NCI-H1105 treated with DMSO at 0.1 percent for 48 hours (cell line): ENCODE measurements at places on chromosomes 1 and 21.

- no peak for DNase-seq
Measured at GRCh38 chr1:55245781-55246180, 30.6 kb upstream of the USP24 start.

- no peak for DNase-seq
Measured at GRCh38 chr1:93692026-93692425, 10.4 kb upstream of the BCAR3 start.

GRCh38 chr1:119012383-119012782 is 24.2 kb upstream of the TBX15 start:
- no peak for DNase-seq

GRCh38 chr1:3928586-3928985 is 28.5 kb upstream of the C1orf174 start:
- DNase-seq, result no peak

- DNase-seq, result no peak
Measured at GRCh38 chr1:87151500-87152421, 176.9 kb upstream of the LMO4 start.

- peak; percentile 3 for DNase-seq
Measured at GRCh38 chr1:247487057-247487456, 29.2 kb upstream of the OR2B11 start.

DNA sequence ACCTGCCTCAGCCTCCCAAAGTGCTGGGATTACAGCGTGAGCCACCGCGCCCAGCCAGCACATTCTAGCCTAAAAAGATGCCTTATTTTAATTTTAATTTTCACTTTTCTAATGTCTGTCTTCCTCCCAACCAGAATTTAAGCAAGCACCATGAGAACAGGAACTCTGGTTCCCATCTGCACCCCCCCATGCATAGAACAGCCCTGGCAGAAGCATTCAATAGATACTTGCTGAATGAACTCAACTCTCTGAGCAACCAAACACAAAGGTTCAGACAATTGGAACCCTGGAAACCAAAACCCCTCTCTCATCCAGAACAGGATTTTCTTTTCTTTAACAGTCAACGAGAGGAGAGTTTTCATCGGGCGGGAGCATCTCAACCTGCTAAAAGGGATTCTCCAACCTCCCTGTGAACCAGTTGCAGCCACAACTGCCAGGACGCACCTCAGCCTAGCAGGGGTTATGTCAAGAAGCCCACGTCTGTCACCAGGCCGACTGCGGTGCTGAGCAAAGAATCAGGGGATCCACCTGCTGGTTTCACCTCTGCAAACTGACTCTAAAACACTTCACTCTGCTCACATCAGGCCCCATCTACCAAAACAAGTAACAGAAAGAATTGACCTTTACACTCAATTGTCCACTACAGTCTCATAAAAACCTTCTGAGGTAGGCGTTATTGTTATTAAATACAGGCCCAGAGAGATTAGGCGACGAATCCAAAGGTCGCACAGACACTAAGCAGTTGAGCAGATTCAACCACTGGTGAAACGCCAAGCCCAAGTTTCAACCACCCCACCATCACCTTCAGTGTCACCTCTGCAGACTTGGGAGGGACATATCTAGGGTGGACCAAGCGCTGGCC is 1.7 kb downstream of the KIAA2013 start:
- DNase-seq, result no peak

DNA sequence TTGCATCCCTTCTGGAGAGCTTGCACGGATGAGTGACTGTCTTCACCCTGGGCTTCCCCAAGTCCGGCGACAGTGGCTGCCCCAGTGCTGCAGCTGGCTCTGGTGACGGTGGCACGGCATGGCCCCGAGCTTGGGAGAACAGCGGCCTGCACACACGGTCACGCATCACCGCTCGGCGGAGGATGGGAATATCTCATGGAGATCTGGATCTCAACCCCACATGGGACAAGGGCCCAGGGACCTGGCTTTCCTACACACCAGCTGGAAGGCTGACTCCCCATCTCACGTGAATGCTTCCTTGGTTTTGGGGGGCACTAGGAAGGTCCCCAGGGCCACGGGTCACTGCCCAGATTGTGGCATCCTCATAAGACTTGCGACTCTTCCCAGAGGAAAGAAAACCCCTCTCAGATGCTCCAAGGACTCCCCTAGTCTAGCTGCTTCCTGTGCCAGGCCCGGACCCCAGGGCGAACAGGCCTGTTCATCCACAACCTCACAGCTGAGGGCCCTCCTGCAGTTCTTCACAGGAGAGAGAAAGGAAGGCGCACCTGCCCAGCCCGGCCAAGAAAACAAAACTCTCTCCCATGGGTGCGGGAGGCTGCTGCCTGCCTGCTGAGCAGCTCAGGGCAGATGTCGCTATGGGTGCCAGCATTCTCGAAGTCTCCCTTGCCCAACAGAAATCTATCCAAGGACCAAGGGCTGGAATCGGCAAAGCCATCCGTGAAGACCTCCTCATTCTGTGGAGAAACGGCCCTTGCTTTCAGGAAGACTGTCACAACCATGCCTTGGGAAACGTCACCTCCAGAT is 9.9 kb downstream of the CFAP410 start:
- no peak for DNase-seq

DNA sequence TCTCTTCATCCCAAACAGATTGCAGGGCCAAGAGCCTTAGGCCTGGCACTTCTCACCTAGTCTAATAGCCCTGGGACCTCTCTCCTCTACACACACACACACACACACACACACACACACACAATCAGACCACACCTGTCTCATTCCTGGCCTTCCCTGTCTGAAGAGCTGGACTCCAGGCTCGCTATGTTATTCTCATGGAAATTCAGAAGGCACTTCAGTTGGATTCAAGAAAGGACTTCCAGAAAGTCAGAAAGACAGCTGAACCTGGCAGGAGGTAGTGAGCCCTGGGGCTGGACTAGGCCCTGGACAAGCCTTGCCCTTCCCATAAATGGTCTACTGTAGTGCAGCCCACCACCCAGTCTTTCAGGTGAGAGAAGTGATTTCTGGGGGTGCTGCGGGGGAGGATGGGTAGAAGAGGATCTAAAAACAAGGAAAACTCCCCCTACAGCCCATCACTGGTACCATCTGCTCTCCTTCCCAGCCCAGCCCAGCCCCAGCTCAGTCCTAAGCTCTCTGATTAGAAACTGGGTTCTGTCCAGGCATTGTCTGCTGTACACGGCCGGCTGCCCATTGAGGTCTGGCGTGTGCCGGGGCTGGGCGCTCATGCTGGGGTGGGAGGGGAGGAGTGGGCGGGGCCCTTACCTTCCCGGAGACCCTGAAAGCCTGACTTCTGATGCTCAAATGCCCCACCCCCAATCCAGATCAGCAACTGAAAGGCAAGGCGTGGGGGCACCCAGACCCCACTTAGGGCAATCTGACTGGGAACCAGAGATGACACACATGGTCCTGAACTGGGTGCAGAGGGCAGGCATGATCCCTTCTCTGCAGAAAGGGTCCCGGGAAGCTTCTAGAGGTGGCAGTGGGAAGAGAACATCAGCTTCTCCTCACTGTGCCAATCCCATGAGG is 2.5 kb downstream of the KIF21B start:
- DNase-seq, result no peak

- DNase-seq, result no peak
Measured at GRCh38 chr1:7460807-7461206, 310.3 kb upstream of the VAMP3 start.

DNA sequence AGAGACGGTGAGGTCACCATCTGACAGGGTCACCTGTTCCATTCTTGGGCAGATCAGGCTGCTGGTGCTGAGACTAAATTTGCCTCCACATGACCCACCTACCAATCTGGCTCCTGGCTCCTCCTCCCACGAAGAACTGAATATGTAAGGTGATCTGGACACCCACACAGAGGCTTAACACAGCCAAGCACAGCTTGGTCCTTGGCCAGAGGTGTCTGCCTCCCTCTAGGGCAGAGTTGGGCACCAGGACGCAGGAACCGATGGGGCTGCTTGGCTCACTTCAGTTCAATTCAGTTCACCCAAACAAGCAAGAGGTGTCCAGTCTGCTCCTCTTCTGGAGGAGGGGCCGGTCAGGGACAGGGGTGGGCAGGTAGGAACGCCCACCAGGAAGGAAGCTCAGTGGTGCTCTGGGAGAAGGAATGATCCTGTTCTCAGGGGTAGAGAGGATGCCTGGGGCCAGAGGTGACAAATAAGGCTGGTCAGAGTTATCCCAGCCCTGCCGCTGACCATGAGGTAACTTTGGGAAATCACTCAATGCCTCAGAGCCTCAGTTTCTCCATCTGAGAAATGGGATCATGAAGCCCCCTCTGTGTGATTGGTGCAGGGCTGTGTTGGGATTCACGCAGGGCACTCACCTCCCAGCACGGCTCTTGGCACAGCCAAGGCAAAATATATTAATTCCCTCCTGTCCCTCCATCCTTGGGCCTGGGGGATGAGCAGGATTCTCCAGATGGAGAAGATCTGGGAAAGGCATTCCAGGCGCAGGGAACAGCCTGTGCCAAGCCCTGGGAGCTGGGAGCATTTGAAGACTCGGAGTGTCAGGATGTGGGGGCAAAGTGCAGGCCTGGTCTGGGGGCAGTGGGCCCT is 284.5 kb downstream of the PTPRU start:
- DNase-seq, result no peak

DNA sequence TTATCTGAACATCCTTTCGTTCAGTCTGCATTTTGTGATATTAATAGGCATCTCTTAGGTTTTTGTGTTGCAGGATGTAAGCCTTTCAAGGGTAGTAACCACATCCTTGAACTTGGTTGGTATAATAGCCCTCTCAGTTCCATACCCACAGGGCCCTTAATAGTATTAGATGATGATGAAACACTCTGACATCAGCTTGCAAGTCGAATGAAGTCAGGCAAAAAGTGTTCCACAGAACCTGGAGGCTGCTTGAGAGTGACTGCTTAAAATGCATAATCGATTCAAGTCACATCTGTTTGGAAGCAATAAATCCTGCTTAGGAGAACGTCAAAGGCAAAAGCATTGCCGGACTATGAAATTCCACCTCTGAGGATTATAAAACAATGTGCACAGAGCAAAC is 415.6 kb upstream of the KAZN start:
- no peak for DNase-seq

DNA sequence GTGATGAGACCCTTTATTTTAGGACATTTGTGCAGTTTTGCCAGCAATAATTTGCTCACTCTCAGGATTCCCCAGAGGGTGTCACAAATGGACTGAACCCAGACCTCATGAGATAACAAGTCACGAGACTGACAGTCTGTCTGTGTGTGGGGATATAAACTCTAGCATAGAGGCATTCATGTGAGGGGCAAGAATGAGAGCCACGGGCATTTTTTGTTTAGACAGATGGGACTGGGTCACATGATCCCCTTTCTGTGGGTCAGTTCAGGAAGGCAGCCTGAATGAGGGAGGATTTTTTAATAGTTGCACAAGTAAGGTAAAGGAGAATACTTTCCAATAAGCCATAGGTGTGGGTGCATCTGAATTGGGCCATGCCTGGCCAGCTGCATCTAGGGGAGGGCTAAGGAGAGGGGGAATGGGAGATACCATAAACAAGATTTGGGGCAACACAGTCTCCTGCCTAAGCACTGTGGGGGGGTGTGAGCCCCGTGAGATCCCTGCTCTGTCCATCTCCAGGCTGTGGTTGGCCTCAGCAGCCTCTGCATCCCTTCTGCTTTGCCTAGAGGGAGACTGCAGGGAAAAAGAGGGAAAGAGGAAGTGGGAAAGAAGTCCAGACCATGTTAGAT is 66.6 kb downstream of the NAV1 start:
- DNase-seq, result no peak

GRCh38 chr1:198619375-198620140 is 19.3 kb upstream of the PTPRC start:
- no peak for DNase-seq

DNA sequence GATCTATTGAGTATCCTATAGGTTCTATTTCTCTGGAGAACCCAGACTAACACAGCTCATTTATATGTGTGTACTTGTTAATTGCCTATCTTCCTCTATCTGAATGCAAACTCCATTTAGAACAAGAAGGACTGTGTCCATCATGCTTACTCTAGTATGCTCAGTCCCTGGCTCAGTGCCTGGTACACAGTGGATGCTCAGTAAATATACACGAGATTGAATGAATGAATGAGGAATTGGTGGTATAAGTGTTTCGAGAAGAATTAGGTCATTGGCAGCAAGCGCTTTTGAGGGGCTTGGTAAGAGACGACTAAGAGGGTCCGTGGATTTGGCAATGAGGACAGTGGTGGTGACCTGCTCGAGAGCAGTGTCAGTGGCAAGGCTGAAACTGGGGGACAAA is 112.5 kb downstream of the CSMD2 start:
- DNase-seq, result no peak

DNA sequence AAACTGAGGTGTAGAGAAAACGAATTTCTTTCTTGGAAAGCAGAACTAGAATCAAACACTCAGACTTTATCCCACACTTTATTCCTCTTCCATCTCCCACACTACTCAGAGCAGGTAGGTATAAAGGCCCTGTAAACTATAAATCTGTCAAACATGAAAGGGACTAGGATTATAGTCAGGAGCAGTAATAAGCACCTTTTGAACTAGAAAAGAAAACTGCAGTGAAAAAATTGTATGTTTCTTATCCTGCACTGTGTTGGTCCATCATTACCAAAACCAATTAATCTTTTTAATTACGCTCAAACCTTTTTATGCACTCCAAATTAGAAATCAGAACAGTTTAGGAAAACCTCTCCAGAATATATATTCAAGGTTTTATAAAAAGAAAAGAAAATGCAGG is 47.6 kb downstream of the LPAR3 start:
- DNase-seq, result no peak

GRCh38 chr1:68065766-68066165 is 15.3 kb upstream of the DIRAS3 start:
- DNase-seq, result no peak

- DNase-seq, result no peak
Measured at GRCh38 chr1:238916828-238917227, 469.5 kb upstream of the CHRM3 start.

GRCh38 chr1:118395430-118395991 is 210.5 kb upstream of the SPAG17 start:
- DNase-seq, result no peak

DNA sequence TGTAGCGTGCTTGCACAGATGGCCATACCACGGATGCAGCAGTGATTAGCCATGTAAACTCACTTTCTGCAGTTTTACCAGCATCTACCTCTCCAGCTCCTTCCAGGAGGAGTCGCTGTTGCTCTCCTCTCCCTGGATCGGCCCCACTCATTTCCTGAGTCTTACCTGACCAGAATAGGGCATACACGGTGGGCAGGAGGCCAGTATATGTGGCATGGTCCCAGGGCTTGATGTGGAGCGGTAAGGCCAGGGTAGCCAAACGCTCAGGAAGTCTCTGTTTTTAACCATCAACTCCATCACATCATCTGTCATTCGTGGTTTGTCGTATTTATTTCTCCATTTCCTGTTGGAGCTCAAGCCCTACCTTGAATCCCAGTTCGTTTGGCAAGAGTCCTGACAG is 163.4 kb upstream of the USP24 start:
- no peak for DNase-seq

GRCh38 chr1:231681006-231681405 is 54.4 kb downstream of the DISC1 start:
- DNase-seq, result no peak

- DNase-seq, result no peak
Measured at GRCh38 chr1:17304151-17304825, 3.7 kb upstream of the PADI4 start.

GRCh38 chr1:156232201-156232894 is 9.6 kb upstream of the BGLAP start:
- no peak for DNase-seq
